CD4-positive, alpha-beta T cell treated with Interleukin-12 subunit alpha and Interleukin-12 subunit beta, for 1 hour (primary cell): ENCODE measurements at places on chromosomes 16 and 17.
A peak's percentile ranks its signal among the peaks of the same experiment; 100 is the strongest.

- DNase-seq: no peak
Measured at GRCh38 chr16:88507231-88507743, 54.2 kb downstream of the ZFPM1 start.

GRCh38 chr16:19304750-19305149, 19.2 kb downstream of the CLEC19A start:
- DNase-seq: no peak

GRCh38 chr16:77059446-77059845, 131.5 kb upstream of the MON1B start:
- no peak for DNase-seq

DNA sequence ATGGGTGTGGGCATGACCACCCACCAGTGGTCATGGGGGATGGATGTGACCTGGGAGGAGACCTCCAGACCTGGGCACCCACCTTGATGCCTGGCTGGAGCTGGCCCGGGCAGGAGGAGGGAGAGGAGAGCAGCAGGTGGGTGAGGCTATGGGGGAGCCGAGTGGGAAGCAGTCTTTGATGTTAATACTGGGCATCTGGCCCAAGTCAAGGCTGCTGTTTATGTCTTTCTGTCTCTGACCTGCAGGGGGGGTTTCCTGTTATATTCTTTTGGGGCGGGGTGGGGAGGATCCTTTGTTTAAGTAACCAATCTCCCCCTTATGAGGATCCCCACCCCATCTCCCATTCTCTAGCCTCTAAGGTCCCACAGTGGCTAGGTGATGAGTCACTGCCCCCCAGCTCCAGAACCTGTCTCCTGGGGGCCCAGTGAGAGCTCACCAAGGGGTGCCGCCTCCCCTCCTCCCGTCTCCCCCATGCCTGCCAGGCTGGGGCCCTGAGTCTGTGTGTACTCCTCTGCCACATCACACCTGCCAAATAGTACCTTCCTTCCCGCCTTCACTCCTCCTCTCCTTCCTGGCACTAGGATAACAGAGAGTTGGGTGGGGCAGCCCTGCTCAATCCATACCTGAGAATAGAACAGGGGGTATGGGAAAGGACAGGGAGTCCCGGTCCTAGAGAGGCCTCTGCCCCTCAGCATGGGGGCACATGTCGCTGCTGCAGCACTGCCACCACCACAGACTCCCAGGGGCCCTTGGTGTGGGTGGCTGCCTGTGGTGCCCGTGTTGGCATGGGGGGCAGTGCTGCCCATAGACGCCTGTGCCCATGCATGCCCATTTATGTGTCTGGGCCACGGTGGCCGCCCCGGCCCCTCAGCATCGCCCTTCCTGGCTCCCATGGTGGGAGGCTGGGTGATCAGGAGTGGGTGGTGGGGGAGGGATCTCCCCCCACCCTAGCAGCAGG, 7.3 kb downstream of the THRA start:
- DNase-seq: peak; percentile 67

- no peak for DNase-seq
Measured at GRCh38 chr16:73778887-73779286, 517.7 kb upstream of the PSMD7 start.

- no peak for DNase-seq
Measured at GRCh38 chr17:78763561-78763960, 18.5 kb downstream of the CYTH1 start.

DNA sequence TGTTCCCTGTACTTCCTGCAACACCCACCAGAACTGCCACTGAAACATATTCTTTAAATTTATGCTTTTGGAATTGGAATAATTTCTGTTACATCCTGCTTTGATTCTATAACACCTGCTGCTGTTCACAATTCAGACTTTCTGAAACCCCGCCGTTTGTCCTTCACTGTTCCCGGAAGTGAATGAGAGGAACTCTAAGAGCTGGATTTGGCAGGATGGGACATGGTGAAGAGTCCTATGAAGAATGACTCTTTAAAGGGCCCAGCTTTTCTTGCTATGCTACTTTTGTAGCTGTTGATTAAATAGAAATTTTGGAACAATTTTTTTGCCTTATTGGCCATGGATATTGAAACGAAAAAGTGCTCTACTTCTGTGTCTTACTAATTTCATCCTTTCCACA, 8.9 kb downstream of the AP2B1 start:
- DNase-seq: no peak

DNA sequence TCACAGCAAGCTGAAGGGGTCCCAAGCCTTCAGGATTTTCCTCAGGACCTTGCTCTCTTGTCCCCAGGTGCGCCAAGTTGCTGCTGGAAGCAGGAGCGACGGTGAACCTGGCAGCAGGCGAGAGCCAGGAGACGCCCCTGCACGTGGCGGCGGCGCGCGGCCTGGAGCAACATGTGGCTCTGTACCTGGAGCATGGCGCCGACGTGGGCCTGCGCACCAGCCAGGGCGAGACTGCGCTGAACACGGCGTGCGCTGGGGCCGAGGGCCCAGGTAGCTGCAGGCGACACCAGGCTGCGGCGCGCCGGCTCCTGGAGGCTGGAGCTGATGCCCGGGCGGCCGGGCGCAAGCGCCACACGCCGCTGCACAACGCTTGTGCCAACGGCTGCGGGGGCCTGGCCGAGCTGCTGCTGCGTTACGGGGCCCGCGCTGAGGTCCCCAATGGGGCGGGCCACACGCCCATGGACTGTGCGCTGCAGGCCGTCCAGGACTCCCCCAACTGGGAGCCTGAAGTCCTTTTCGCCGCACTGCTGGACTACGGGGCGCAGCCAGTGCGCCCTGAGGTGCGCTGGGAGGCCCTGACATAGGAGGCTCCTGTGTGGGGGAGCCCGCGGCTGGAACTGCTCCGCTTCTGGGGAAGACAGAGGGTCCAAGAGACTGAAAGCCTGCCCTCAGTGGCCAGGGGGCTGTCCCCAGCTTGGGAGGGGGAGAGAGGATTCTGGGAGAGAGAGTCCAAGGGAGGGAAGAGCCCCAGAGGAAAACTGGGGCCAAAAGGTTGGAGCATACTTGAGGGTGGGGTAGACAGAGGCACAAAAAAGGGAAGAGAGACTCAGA, 6.4 kb downstream of the ASB16 start:
- DNase-seq: no peak

DNA sequence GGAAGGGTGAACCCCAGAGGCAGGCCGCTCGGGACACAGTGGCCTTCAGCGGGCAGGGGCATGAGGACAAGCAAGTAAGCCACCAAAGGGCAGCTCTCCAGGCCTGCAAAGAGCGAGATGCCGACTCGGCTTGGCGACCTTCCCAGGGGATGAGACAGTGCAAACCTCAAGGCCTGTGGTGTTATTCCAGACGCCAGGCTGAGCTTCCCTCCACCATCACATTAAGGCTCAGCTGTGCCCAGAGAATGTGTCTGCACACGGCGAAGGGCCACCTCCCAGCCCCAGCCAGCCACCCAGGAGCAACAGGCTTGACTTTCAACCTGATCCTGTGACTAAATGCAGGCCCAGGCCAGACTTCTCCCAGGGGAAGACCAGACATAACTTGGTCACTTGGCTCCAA, 251.4 kb downstream of the SOX9 start:
- no peak for DNase-seq

DNA sequence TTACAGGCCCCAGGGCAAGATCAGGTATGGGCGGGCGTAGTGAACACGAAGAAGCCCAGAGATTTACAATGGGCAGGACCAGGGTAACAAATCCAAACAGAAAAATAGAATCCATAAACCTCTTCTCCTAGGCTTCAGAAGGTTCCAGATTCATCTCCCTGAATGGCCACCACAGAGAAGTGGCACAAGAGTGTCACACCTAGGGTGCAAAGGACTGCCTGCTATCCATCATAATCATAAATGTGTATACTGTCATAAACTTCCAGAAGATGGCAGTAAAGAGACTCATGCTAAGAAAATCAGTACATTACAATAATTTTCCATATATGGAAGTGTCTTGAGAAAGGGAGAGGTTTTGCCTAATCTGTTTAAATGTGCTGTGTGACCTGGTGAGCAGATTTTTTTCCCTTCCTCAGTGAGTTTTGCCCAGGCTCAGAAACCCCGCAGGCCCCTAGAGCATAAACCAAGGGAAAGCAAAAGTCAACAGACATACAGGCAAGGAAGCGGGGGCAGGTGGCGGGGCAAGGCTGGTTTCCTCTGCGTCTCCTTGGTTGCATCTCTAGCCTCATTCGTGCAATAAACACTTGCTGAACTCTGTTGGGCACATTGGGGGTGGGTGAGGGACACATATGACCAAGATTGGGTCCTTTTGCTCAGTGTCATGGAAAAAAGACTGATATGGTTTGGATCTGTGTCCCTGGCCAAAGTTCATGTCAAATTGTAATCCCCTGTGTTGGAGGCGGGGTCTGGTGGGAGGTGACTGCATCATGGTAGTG, 92.0 kb upstream of the CDH5 start:
- DNase-seq: peak; percentile 10

- DNase-seq: no peak
Measured at GRCh38 chr16:66695471-66695934, 1.0 kb downstream of the CMTM4 start.

DNA sequence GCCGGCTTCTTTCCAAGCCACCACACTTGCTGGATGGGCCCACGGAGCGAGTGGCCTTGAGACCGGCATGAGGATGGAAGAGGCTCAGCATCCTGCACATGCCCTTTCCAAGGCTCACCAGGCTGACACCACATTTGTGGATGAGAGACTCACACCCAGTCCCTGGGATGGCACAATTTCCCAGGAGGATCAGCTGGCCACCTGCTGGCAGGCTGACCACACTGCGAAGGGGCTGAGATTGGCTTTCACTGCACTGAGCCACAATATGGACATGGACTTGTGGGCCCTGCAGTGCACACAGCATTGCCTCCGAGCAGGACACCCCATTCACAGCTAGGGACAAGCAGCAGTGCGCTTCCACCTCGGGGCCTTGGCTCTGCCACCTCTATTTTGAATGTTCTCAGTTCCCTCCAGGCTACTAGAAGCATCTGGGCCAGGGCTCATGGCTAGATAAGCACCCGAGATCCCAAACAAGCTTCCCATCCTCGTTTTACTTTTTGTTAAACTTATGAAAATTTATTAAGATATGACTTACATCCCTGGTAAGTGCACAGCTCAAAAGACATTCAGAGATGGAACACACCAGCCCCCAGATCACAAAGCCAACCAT, 25.3 kb upstream of the KSR1 start:
- DNase-seq: no peak

DNA sequence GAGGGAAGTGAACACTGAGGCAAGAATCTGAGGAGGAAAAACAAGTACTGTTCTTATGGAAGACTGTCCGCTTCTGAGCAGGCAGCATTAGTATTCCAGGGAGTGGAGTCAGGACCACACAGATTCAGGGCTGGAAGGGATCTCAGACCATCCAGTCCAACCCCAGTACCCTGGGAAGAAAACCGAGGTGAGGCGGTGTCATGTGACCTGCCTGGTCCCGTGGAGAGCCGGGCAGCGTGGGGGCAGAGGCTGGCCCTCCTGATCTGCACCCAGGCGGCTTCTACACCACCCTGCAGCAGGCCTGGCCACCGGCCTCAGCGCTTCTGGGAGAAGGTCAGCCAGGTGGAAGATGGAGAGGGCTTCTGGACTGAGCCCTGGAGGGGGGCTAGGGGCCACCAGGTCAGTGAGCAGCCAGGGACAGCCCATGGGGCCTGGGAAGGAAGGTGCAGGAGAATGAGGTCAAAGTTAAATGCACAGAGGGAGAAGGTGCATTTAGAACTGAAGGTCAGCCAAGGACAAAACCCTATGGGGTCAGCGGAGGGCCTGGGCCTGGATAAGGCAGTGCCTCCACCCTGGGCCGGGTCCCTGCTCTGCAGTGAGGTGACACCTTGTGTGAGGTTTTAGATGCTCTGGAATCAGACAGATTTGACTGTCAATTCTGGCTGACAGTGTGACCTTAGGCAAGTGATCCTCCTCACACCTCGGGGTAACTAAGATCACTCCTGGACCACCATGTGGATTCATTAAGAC, 45.9 kb downstream of the VAC14 start:
- no peak for DNase-seq

DNA sequence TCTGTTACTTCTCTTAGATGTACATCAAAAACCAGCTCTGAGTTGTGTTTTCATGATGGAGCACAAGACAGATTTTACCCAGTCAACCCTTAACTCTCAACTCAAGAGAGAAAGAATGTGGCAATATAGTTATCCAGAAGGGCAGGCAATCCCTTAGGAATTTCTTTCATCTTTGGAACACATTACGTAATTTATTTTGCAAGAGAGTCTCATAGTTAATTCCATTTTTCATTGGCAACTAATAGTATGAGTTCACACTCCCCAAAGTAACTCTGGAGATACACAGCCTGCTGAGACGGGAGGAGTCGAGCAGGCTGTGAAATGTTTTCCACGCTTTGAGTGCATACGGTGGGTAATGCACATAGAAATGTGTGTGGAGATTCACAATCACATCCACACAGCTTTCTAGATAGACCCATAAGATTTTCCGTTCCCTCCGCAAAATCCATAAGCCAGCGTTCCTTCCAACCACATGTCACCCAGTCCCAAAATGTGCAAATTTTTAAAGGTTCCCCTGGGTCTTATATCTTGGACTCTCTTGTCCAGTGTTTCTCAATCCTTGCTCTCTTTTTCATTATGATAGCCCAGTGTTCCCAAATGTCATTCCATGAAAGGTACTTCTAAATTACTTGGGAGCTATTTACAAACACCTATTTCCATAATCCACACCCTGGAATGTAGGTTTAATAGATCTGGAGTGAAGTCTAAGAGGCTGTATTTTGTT, 8.4 kb upstream of the CDRT4 start:
- DNase-seq: no peak

GRCh38 chr17:36943250-36944191, 5.2 kb upstream of the AATF start:
- no peak for DNase-seq

DNA sequence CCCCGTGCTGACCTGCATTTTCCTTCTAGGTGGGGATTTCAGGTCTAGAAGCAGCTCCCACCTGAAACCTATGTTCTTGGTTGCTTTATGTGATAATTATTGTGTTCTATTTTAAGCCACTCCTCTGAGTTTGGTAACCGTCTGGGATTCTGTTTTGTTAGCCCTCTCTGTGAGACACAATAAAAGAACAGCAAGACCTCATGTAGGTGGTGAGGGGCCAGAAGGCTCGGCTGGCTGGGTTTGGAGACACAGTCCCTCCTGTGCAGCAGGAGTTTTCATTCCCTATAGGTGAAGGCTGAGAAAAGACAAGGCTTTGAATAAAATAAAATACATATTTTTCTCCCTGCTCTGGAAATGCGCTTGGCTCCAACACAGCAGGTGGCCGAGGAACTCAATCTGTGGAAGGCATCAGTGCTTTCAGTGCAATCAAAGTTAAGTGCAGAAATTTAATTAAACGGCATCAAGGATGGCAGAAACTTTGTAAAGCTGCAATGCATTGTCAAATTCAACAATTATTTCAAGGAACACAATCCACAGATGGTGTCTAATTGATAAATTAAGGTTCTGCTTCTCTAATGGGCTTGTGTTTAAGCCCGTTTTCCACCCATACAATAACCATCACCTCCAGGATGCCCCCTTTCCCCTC, 107.8 kb downstream of the MSI2 start:
- no peak for DNase-seq

DNA sequence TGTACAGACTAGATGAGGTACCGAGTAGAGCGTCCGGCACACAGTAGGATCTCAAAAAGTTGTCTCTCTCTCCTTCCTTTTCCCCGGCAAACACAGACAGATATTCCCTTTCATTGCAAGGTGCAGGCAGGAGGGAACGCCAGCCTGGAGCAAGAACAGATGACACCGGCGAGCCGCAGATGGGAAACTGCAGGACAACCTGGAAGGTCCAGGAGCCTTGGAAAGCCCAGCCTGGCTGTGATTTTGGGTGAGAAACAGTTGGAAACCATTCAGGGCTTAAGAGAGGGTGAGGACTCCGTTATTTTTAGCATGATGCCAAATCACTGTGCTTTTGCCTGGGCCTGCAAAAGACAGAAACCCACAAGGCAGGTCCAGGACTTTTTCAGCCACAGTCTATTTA, 7.3 kb downstream of the CDH11 start:
- no peak for DNase-seq

- peak; percentile 74 for DNase-seq
Measured at GRCh38 chr16:4675864-4676786, 17.2 kb upstream of the NUDT16L1 start.
